ENCODE measurements at places on chromosomes 7 and 10. TPM values are rescaled to one million over a fixed set of nuclear protein-coding genes. Genes with fewer than 3 reads are reported as not detected.

Gene FGL2
- 58.2 TPM for total RNA-seq

Gene AKR1C8
- total RNA-seq, result not detected

Gene AGBL3
- 1.4 TPM for total RNA-seq

Gene SDK1
- 6.5 TPM for total RNA-seq

Gene KLF14
- total RNA-seq, result not detected

Gene FAM25G
- not detected for total RNA-seq

Gene LGI1
- total RNA-seq, result 0.14 TPM

Gene ASB10
- total RNA-seq, result not detected

Gene BMPER
- total RNA-seq, result 32.6 TPM

Gene PDK4
- 16.2 TPM for total RNA-seq

Gene UPK3BL2
- total RNA-seq, result 1.7 TPM

Gene PON1
- not detected for total RNA-seq

Gene MTPN
- total RNA-seq, result 115 TPM

Gene NODAL
- total RNA-seq, result not detected

Gene TBX20
- 4.6 TPM for total RNA-seq

Gene CHN2
- total RNA-seq, result 0.71 TPM

Gene TECTB
- total RNA-seq, result 0.09 TPM

Gene GNAT3
- total RNA-seq, result not detected

Gene MYL10
- total RNA-seq, result not detected

Gene FXYD4
- not detected for total RNA-seq

Gene SVOPL
- total RNA-seq, result not detected

Gene SUN3
- not detected for total RNA-seq

Gene SPDYE2
- not detected for total RNA-seq

Gene CLDN3
- not detected for total RNA-seq

Gene SPDYE8
- total RNA-seq, result not detected

Gene PTPRZ1
- total RNA-seq, result not detected

Gene ZNF853
- 0.57 TPM for total RNA-seq

Gene CALML5
- not detected for total RNA-seq

Gene CALHM3
- total RNA-seq, result not detected

Gene CNNM1
- total RNA-seq, result 0.09 TPM

Gene MDFIC
- 48.1 TPM for total RNA-seq

Gene RAB19
- not detected for total RNA-seq

Gene SUGCT
- total RNA-seq, result 14.9 TPM

Gene UTF1
- total RNA-seq, result not detected

Gene SAP25
- not detected for total RNA-seq

Gene MINDY4
- 5.0 TPM for total RNA-seq

Gene PAX4
- not detected for total RNA-seq

Gene RBM33
- 24.4 TPM for total RNA-seq

Gene FGFR2
- total RNA-seq, result 0.71 TPM

Gene HKDC1
- total RNA-seq, result 0.28 TPM

Gene GRM3
- total RNA-seq, result not detected

Gene LRRN3
- 2.1 TPM for total RNA-seq

Gene HMX3
- total RNA-seq, result not detected

Gene EPHA1
- 0.14 TPM for total RNA-seq

Gene GALNT17
- total RNA-seq, result not detected

Gene KIAA1549
- total RNA-seq, result 1.4 TPM

Gene CCAR1
- total RNA-seq, result 21.7 TPM

Gene GRID2IP
- total RNA-seq, result not detected

Gene WASHC2A
- 50.3 TPM for total RNA-seq

Gene PCLO
- total RNA-seq, result under 0.01 TPM
